Neural progenitor cell (in vitro differentiated cells): ENCODE measurements at places on chromosomes 6 and 20.

GRCh38 chr6:52424513-52424912 lies 4.4 kb downstream of the EFHC1 start:
- no peak for DNase-seq

DNA sequence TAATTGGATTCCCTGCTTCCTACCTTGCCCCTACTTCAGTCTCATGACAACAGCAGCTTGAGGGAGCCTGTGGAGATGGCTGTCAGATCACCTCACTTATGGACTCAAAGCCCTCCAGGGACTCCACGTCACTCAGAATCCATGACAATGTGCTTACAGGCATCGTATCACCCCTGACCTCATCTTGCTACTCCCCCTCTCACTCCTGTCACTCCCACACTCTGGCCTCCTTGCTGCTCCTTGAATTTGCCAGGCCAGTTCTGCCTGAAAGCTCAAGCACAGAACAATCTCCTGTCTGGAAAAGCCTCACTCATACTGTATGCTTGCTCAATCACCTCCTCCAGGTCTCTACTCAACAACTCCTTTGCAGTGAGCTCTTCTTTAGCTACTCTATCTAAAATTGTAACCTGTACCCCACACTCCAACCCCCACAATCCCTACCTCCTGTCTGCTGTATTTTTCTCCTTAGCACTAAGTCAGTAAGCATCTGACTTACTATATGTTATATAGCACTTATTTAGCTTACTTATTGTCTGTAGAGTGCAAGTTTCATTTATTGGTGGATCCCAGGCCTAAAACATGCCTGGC lies 10.7 kb upstream of the GSTA4 start:
- no peak for DNase-seq

GRCh38 chr6:32983493-32983848 lies 15.1 kb downstream of the BRD2 start:
- DNase-seq: no peak

DNA sequence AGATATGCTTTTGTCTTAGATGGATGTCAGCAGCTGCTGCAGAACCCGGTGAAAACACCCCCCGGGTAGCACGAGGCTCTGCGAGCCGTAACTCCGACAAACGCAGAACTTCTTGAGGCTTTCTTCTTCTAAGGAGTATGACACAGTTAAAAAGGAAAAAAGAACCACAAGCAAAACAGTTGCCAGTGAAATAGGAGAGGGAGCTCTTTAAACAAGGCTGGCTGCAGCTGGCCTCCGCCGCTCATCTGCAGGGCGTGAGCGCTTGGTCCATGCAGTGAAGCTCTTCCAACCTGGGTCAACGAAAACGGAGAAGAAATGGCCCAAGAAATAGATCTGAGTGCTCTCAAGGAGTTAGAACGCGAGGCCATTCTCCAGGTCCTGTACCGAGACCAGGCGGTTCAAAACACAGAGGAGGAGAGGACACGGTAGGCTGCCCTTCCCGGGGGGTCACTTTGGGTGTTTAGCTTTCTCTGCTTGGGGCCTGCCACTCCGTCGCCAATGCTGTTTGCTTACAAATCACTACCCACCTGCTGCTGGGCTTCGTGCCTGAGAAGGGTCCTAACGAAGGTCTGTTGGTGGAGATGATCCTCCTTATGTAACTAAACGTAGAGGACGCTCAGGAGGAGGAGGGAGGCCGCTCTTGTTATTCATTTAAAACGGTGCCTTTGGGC lies 13.2 kb downstream of the SYTL3 start:
- DNase-seq: no peak

DNA sequence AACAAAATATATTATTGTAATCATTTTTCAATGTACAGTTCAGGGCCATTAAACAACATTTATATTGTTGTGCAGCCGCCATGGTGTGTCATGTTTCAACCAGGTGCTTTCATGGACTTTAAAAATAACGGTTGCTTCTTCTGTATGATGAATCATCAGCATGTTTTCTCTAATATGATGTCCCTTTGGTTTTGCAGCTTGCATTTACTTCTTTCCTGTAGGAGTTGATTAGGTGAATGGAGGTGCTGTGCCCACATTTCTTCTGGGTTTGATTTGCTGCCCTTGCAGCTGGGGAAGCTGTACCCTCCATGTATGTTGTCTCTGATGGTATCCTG lies 54.9 kb upstream of the TULP4 start:
- no peak for DNase-seq

DNA sequence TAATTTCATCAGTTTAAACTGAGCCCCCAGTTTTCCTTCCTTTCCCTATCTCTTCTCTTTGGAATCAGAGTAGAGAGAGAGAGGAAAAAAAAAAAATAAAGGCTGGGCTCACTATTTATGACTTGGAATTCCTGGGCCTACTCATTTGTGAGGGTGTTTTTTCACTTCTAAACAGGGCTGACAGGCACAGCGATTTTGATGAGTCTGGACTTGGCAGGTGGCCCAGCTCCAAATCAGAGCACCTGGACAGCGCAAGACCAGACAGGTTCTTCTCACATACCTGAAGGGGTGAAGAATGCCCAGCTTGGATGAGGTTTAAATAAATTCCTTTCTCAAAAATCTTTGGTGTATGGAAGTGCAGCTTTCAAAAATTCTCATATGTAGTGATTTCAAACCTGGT lies 122.2 kb downstream of the KIF13A start:
- DNase-seq: no peak

- DNase-seq: no peak
These were observed 49.6 kb downstream of the SLC2A12 start for GRCh38 chr6:134002821-134003220.

DNA sequence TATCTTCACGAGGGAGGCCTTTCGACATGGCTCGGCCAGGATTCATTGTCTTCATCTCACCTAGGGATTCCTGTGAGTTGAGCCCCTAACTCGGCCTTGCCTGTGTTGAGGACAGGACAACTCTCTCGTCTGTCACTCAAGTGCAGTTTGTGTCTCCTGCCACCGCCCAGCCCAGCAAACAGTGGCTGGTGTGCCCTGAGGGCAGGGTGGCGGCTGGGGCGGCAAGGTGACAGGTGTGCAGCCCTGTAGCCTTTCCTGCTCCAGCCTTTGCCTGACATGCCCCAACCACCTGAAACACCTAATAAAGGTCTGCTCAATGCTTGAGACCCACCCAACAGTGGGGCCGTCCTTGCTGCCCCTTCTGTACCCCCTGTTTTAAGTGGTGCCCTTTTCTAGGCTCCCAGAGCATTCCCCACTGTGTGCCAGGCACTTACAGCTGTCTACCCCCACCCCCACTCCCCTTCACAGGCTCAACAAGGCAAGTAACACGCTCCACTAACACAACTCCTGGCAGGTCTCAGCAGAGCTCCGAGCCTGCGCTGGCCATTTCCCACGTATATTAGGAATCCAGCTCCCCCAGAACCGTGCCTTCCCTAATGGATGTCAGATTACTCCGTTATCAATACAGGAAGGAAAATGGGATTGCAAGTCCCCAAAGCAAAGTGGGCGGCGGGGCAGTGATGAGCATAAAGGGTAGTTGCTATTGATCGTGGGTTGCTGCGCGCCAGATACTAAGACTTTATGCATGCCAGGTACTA lies 17.7 kb downstream of the GFRA4 start:
- no peak for DNase-seq

DNA sequence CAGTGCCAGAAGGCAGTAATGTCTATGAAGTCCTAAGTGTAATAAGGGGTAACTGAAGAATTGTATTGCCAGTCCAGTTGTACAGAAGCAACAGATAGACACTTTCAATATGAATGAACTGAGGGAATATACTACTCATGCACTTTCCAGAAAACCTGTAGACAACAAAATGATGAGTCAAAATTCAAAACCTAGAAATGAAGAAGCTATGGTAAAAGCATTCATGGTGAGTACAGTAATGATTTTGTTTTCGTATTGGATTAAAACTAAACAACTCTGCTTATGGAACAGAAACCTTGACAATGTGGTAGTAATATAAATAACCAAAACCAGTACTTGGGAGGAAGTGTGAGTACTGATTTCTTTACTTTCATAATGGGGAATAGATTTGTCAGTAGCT lies 35.0 kb downstream of the ARMC2 start:
- DNase-seq: no peak

GRCh38 chr6:85472744-85473143 lies 22.9 kb downstream of the NT5E start:
- DNase-seq: no peak

DNA sequence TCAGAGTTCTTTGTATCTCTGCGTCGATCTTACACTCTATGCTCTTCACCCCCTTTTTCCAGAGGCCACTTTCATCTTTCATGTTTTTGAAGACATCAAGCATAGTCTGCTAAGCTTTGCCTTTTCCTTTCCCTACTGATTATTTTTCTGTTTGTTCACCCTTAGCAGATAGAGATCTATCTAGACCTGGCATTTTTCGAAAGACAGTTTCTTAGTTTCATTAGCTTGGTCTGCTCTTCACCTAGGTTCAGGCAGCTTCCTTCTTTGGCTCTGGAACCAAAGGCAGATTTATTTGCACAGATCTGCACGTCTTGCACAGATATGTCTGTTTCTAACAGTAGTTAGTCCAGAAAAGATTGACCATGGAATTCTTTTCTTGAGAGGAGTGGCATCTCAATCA lies 122.7 kb upstream of the HS3ST5 start:
- DNase-seq: no peak

GRCh38 chr6:118706702-118707101 lies 55.3 kb upstream of the CEP85L start:
- no peak for DNase-seq
